WERI-Rb-1 (cell line): ENCODE measurements at places on chromosomes 3 and 15.
A peak's percentile ranks its signal among the peaks of the same experiment; 100 is the strongest.

DNA sequence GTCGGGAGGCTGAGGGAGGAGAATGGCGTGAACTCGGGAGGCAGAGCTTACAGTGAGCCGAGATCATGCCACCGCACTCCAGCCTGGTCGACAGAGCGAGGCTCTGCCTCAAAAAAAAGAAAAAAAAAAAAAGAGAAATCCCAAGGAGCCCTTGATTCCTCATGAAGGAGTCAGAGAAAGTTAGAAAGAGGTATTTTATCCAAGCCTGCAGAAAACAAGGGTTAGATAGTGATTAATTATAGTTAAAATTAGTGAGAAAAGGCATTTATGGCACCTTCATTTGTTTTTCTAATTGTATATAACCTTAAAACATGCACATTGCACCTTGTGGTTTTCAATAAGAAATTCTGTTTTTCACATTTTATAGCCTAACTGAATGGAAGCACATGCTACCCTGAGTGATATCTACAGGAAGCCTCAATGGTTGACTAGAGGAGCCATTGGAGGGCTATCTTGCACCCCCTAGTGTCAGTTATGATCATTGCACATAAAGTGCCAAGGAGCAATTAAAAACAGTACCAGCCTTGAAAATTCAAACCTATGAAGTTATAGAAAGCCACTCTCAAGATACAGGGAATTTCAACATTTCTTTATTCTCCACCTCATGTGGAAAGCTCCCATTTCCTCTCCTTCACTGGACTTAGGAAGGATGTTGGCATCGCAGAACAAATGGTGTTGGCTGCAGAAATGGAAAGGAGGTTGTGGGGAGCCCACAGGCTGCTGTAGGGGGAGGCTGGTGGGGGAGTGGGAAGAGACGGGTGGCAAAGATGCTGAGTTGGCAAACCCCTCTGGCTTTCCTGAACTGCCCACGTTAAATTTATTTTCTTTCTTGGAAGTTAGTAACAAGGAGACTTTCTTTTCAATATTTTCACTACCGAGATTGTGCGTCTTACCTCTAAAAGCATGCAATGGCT lies 48.5 kb downstream of the ITGA11 start:
- peak; percentile 30 for DNase-seq

DNA sequence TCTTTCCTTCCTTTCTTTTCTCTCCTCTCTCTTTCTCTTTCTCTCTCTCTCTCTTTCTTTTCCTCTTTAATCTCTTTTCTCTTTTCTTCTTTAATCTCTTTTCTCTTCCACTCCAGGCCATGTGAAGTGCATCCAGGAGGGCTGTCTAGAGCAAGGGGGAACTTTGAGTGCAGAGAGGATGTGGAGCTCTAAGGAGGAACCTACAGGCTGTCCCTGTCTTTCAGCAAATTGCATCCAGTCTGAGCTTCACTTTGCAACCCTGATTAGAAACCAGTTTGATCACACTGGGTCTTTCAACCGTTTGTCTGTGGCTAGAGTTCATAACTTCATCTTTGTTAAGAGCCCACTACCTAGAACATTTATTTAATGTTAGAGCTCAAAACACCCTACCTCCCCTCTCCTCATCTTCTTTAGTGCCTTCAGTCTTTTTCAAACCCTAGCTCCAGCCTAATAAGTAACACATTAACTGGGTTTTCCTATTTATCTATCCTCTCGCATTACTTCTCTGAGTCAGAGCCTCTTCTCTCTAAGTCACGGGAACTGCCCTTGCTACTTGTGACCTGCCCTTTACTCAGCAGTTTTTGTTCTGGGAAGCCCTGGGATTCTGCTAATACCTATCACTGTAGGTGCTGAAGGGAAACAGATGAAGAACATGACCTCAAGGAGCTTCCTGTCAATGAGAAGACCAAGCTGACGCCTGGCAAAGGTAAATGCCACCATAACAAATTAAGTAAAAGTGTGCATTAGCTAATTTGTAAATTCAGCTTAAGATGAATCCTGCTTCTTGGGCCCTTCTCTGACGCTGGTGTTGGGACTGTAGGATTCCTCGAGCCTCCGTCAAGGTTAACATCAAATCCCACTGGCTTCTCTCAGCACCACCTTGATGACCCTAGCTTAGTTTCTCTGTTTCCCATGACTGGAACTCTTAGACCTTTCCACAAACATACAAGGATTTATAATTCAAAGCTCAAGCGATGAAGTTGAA lies at the start of gene GCNT3:
Gene GCNT3, plus strand, starts transcription at position 508 of the 985 bp plus-strand sequence. CDS start 6,456 bp downstream, outside the sequence.
- no peak for DNase-seq

DNA sequence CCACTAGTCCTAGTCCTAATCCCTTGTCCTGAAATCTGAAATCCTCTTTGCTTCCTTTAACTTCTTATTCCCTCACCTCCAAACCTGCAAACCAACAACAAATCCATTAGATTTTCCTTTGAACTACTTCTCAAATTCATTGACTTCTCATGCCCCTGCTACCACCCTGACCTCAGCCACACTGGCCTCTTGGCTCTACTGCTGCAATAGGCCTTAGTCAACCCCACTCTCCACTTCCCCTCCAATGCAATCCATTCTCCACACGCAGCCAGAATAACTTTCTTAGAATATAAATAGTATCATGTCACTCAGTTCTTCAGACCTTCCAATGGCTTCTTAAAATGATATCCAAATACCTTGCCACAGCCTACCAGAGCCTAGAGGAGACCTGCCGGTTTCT lies 131.1 kb upstream of the GADL1 start:
- no peak for DNase-seq

DNA sequence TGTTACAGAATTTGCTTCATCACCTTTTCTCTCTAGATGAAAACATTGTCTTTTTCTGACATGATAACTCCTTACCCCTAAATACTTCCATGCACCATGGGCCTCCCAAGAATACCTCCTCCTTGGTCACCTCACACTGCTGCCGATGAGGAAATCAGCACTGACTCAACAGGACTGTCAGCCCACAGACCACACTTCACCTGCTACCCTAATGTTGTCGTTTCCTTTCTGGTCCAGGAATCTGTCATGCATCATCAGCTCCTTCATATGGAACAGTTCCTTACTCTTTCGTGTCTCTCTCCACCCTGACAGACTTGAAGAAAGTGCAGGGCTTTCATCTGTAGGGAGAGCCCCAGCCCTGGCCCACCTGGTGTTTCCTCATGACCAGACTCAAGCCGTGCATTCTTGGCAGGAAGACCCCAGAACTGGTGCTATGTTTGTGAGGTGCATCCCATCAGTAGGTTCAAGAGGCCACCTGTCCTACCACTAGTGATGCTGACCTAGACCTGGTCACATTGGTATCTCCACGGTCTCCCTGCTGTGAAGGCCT lies 41.1 kb upstream of the PLXNA1 start:
- DNase-seq = no peak

DNA sequence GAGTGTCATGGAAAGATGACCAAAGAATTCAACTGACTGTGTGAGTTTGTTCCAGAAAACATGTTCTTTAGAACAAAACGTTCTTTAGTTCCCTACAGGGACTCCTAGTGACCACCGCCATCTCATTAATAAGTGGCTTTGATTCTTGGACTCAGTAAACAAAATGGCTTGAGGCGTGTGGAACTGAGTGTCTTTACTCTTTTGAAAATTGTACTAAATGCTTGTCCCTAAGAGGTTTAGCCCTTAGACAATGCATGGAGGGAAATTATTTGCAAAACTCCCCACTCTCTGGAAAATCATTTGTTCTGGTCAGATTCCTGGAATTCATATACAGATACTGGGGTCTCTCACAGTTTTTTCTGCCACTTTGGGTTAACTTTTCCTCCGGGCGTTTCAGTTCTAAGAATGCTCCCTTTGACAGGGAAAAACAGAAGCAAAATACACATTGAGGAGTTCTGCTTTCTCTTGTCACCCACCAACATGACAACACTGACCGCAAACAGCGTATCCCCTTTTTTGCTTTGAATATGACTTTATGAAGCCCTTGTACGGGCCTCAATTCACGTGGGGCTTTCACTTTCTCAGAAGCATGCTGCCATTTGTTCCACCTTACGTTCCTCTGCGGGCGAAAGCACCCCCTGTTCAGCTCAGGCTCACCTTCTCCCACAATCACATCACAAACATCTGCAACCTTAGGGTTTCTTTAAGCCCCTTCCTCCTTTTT lies 15.3 kb upstream of the NRROS start:
- no peak for DNase-seq

GRCh38 chr3:184085389-184085852 lies 11.4 kb upstream of the HTR3E start:
- no peak for DNase-seq

DNA sequence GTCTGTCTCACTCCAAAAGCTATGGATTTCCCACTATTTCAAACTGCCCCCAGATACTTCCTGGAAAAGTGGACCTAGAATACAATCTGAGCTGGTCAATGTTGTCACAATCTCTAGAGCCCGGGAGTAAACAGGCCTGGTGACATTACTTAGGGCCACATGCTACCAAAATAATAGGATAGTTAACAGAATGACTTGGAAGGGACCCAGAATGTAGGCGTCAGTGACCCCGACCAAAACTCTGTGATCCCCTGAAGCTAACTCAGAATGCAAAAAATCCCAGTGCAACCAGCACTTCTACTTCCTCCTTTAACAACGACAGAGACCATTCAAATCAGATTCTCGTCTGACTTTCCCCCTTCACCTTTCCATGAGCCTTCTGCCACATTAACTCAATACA lies 51.5 kb upstream of the CDV3 start:
- DNase-seq = no peak

DNA sequence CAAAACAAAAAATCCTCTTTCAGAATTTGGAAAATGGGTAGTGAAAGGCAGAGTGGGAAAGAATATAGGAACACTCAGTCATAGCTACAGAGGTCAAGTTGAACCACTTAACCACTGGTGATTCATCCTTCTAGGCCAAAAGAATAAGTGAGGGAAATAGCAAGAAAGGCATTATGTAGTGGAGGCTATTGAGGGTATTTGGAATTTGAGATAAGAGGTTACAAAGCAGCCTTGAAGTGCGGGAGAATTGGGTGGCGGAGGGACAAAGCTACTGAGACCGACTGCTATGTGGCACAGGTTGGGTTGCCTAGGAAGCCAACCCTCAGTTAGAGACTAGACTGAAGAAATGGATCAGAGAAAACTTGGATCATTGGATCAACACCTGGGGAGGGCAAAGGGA lies 109.5 kb downstream of the SYNPR start:
- DNase-seq = no peak

- DNase-seq = no peak
Observed at GRCh38 chr3:145849115-145849514, 311.9 kb downstream of the PLOD2 start.

- DNase-seq = no peak
Observed at GRCh38 chr3:28250999-28251398, 9.6 kb downstream of the CMC1 start.

- no peak for DNase-seq
Observed at GRCh38 chr15:47517737-47518136, 199.6 kb upstream of the SEMA6D start.

DNA sequence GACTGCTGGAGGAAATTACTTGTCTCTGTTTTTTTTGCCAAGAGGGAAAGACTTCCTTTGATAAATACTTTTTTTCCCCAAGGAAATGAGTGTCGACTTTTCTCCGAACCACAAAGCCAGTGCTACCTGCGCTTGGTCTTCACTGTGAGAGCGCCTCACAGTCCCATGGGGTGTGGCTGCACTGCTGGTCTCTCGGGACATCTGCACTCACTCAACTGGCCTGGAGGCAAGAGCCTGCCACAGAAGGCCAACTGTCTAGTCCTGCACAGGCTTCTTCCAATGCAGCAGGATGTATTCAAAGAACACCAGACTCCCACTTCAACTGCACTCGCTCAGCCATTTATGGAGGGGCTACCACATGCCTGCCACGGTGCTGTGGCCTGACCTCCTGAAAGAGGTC lies 40.6 kb upstream of the CGNL1 start:
- no peak for DNase-seq

DNA sequence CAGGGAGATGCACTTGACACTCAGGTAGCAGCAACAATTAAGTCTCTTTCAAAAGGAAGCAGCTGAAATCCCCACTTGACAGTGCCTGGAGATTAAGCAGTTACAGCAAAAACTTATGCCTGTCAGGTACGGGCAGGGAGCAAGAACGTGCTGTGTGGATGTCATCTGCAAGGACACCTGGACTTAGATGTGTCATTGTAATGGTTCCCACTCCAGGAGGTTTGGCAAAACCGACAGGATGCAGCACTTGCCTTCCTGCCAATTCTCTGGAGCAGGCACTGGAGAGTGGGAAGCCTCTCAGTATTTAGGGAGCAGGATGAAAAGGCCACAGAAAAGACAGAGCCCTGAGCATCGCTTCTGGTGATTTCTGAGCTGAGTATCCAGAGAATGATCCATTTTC lies 292.4 kb downstream of the PDCD6IP start:
- peak; percentile 21 for DNase-seq

DNA sequence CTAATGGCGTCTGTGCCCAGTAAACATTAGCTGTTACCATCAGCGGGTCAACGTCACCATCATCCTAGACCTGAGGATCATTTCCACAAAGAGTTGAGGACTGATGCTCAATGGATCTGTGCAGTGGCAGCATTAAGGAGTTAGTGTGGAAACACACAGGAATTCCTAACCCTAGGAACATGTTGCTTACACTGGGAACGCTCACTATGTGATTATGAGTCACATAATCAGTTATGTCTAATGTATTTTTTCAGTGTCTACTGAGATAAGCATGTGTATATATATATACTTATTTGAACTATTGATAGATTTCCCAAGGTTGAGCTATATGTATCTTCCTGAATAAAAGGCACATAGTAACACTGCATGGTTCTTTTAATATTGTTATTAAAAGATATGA lies 19.0 kb downstream of the ARNT2 start:
- DNase-seq = no peak

DNA sequence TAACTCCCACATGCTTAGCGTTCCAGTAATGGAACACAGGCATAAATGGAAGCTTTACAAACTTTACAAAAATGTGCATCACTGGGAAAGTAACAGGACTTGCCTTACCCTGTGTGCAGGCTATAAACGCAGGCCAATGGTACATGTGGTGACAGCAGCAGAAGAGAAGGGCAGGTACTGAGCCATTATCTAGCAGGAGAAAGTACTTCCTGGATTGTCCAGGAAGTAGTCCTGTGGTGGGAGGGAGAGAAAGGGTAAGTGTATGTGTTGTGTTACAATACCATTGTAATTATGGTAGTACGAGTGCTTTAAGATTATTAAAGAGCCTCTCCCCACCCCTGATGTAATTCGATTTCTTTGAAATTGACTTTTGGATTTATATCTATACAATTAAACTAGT lies 5.3 kb downstream of the ATP1B3 start:
- DNase-seq = no peak

GRCh38 chr3:196666001-196666867 lies 26.7 kb downstream of the NRROS start:
- DNase-seq = peak; percentile 87

DNA sequence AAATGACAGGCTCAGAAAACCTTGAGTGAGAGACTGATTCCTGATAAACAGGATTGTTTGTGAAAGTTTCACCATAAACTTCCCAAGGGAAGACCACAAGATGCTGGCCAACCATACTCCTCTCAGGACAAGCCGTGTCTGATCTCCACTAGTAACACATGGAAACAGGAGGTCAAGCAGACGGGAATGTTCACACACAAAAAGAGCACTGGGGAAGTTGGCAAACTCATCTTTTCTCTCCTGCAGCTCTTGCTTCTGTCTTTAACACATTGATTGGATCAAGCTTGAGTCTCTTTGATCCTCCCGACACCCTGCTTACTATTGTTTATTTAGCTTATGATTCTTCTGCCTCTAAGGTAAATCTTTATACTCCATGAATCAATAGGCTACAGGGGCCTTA lies 713.5 kb downstream of the PDCD6IP start:
- no peak for DNase-seq

- DNase-seq = no peak
Observed at GRCh38 chr3:124056846-124057245, 64.9 kb upstream of the ROPN1 start.

GRCh38 chr3:50525987-50526386 lies 22.6 kb upstream of the CACNA2D2 start:
- DNase-seq = no peak

- DNase-seq = no peak
Observed at GRCh38 chr3:60992395-60992794, 258.9 kb downstream of the FHIT start.
